ENCODE measurements at places on chromosomes 3 and 15.
A peak's percentile ranks its signal among the peaks of the same experiment; 100 is the strongest.

DNA sequence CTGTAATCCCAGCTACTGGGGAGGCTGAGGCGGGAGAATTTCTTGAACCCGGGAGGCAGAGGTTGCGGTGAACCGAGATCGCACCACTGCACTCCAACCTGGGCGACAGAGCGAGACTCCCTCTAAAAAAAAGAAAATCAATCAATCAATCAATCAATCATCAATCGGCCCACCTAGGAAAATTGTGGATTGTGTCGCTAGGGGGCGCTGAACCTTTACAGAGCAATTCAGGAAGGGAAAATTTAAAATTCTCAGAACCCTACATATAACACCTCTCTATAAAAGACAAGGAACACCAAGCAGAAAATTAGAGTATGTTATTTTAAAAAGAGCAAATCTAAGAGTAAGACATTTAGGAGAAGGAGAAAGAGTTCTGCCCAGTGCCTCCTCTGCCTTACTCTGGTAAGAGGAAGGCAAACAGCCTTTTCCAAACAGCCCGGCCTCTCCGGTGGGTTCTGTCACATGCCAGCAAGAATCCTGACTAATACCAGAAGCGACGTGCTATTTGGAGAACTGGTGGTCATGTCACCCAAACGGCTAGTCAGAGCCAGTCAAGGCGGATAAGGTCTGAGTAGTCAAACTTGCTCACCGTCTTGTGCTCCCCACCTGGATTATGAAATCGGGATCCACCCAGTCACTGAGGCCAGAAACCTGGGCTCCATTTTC lies 22.3 kb upstream of the SMCO1 start:
- DNase-seq = peak; percentile 16

- DNase-seq = no peak
Observed at GRCh38 chr3:196697270-196697669, 14.8 kb downstream of the CEP19 start.

DNA sequence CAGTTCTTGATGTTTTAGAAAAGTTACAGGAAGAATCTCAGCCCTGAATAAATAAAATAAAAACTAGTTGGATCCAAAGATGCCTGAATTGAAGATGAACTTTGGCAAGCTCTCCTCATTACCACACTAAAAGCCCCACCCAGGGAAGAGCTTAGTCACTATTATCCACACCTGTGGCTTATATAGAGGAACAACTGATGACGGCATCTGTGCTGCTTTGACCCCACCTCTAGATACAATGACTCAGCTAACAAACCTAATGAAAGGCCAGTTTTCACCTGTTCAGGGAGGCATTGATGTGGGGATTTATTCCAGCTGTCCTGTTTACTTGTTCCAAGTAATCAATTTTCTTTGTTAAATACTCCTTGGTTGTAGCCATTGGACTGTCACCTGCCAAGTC lies 604.7 kb upstream of the EPHA6 start:
- no peak for DNase-seq

DNA sequence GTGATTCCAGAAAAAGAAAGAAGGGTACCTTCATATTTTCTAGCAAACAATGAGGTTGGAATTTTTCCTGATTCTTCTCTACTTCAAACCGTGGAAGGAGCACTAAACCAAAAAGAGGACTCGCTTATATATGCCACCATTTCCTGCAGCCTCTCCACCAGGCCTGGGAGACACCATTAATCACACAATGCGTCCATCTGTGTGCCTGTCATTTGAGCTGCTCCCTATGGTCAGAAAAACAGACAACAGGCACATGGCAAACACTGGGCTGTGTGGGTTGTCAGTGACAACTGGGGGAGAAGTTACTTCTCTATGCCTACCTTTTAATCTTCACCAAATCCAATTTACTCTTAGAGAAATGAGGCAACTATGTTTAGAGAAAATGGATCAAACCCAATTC lies 71.9 kb downstream of the NR2F2 start:
- DNase-seq = no peak

DNA sequence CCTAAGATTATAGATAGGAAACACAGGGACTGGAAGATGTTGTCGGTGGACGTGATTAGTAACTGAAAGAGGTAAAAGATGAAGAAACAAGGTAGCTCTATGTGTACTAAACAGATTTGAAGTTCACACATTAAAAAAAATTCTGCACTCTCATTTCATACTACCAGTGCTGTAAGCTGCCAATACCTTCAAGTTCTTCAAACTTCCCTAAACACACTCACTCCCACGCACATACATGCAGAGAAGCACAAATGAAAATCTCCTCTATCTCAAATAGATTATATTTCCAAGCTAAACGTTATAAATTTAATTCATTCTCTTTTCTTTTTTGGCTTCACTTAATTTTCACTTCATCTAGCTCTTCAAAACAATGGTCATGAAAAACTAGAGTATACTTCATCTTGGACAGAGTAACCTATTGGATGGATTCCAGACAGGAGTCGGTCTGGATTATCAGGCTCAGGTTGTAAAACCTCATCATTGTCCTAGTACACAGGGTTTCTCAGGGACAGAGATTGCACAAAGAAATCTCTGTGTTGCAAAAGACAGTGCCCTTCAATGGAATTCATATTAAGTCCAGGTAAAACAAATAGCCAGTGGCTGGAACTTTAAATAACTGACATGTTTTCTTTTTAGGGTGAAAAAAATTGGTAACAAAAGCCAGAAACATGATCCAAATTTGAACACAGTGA lies 408.1 kb upstream of the ZNF385D start:
- no peak for DNase-seq

- no peak for DNase-seq
Observed at GRCh38 chr3:107676469-107677309, 153.9 kb downstream of the BBX start.

- DNase-seq = no peak
Observed at GRCh38 chr3:8069471-8069870, 432.2 kb upstream of the LMCD1 start.

DNA sequence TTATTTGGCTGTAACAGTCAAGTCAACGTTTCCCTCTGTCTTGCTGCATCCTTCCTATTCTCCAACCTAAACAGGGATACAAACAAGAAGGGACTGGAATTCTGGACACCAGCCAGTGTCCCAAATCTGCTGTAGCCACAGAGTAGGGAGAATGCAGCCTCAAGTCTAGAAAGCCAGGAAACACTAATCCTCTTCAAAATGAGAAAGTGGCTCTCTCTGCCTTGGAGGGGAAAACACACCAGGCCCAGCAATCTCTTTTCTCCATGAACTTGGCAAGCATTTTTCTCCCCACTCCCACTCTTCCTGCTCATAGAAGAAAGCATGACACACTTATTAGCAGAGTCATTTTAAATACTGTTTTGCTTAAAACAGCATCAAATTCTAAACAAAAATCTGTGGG lies 781.7 kb downstream of the SQOR start:
- DNase-seq = no peak

DNA sequence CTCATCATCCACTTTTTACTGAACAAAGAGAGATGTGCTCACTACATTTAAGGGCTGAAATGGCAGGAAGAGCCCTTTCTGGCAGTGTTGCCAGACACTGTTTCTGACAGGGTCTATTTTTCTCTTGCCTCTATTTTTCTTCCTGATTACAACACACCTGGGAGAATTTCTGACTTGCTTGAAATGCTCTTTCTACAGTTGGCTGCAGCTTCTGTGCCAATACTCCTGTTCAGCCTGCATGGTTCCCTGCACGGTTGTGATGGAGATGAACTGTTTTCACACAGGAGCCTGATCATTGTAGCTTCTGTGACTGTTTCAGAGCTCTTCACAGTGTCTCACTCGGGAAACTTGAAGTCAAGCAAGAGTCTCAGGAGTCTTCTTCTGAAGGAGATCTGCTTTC lies 83.0 kb upstream of the DLG1 start:
- DNase-seq = no peak

GRCh38 chr3:186381424-186382216 lies 19.6 kb upstream of the DGKG start:
- no peak for DNase-seq

GRCh38 chr3:129439226-129439816 lies 427 bp downstream of the MBD4 start:
- DNase-seq = no peak

DNA sequence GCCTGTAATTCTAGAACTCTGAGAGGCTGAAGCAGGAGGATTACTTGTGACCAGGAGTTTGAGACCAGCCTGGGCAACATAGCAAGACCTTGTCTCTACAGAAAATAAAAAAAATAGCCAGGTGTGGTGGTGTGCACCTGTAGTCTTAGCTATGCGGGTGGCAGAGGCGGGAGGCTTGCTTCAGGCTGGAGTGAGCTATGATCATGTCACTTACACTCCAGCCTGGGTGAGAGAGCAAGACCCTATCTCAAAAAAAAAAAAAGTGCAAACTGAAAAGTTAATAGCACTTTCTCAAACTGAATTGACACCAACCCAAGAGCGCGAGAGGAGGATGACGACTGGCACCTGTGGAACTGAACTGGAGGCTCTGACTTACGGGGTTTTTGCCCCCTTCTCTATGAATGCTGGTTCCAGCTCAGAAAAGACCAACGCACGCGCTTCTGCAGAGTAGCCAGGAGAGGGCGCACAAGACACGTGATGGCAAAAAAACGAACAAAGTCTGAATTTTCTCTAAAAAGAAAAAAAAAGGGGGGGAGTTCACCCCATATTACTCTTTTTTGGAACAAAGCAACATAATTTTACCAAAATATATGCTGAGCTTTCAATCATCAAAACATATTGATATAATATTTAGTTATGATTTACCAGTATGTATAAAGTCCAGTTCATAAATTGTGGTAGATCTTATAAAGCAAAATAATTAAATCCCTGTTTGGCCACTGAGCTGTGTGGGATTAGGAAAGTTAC lies 23.7 kb downstream of the CFAP92 start:
- DNase-seq = no peak

- DNase-seq = no peak
Observed at GRCh38 chr3:191087391-191087790, 111.7 kb upstream of the OSTN start.

- DNase-seq = no peak
Observed at GRCh38 chr3:58530354-58530865, 6.6 kb downstream of the ACOX2 start.

DNA sequence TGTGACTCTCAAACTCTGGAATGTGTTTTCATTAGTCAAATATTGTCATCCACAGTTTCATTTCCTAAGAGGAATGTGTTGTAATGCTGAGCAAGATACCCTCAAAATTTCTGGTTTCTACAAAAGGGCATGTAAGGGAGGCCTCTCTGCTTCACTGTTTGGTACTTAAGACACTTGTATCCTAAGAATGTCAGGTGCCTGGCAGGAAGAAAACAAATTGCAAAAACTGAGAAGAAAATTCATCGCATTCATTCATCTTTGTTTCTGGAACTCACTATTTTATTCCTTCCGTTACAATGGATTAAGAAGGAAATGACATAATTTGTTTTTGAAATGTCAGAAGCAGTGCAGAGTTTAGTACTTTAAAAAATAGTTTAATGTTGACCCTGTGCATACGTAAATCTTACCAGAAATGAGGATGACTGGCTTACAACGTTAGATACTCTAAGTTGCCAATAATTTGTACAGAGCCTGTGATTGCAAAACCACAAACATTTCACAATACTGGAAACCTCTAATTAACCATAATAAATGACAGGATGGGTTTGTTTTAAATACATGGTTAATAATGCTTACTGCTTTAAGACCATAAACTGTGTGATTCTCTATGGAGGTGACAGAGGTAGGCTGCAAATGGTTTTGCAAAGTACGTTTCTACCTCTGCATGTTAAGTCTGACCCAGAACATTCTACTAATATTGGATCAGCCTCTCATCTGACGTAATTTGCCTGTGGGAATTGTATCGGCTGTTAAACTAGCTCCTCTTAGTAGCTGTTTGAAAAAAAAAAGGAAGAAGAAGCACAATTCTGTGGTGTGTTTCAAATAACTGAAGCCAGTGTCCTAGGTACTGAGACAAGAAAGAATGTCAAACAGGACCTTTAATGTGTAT lies 477.8 kb downstream of the RBMS3 start:
- no peak for DNase-seq

- DNase-seq = no peak
Observed at GRCh38 chr15:57782731-57783130, 76.2 kb downstream of the POLR2M start.

DNA sequence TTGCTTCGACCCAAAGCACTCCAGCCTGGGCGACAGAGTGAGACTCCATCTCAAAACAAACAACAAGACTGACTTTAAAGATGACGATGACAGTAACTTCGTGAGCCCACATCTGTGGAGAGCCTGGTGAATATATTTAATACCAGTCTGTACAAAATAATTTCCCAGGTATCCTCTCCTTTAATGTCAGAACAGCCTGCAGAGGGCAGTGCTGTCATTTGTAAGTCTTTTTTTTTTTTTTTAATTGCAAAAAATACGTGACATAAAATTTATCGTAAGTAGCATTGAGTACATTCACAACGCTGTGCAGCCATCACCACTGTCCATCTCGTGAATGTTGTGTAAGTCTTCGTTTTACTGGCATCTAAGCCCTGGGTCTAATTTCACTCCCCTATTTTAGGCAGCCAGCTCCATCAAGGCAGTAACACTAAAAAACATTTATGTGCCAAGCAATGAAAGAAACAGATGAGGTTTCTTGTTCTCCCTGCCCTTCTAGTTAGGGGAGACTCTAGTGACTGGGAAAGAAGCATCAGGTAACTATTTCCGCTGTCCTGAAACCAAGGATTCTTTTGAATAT lies 1.4 kb downstream of the HTD2 start:
- peak; percentile 11 for DNase-seq

DNA sequence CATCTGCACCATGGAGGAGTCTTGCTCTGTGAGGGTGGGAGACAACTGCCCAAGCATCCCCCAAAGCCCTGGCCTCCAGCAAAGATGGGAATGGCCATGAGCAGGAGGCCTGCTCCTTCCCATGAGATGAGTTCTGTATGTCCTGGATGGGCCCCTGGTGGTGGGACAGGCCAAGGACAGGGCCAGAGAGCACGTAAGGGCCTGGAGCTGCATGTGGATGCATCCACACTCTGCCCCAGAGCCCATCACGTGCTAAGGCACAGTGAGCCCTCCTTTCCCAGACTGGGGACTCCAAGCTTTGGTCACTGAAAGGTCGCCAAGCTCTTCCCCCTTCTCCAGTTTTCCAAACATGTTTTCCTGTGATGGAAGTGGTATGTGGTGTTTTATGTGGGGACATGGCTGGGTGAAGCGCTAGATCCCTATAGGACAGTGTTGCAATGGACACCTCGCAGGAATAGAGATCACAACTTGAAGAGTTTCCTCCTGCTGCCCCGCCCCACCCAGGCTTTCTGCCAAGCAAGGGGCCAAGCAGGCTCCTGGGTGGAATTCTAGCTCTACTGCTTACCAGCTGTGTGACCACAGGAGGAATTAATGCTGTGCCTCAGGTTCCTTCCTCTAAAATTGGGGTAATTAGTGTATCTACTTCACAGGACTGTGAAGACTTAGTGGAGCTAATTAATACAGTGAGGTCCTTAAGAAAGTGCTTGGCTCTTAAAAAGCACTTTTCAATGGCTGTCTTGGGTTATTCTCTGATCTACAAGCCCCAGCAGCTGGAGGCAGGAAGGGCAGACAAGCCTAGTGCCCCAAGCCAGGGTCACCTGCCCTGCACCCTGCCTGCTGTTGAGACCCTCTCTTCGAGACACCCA lies 106.4 kb upstream of the RPL32 start:
- DNase-seq = no peak

DNA sequence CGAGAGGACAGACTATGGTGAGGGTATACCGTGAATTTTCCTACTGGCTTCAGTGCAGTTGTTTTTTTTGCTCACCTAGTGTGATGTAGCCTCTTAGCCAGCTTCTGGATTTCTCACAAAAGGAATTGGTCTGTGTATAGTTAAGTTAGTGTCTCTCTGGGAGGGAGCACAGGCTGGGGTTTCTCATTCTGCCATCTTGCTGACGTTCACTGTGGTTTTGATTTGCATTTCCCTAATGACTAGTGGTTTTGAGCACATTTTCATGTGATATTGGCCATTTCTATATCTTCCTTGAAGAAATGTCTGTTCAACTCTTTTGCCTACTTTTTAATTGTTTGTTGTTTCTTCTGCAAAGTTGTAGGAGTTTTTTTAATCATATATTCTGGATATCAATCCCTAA lies 2.2 kb upstream of the CD86 start:
- DNase-seq = no peak
